ENCODE measurements at places on chromosomes 2 and 18. TPM values are rescaled to one million over a fixed set of nuclear protein-coding genes. Genes with fewer than 3 reads are reported as not detected.

- DNase-seq: no peak
Measured at GRCh38 chr2:199572571-199572970, 114.8 kb upstream of the SATB2 start.

DNA sequence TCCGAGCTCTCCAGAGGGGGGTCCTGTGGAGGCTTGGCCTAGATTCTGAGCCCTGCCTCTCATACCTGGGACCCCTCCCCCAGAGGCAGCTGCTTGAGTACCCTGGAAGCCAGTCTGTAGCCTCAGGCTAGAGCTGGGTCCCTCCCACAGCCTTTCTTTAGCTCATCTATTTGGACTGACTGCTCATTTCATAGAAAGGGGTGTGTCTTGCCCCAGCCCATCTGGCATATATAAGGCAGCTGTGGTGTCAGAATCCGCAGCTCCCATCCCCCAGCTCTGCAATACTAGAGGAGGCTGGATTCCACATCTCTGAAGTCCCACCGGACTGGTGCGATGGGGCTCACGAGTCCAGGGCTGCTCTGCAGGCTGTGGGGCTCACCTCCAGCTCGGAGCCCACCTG lies 26.1 kb downstream of the MPHOSPH10 start:
- no peak for DNase-seq

Gene RGPD4
- not detected for total RNA-seq

DNA sequence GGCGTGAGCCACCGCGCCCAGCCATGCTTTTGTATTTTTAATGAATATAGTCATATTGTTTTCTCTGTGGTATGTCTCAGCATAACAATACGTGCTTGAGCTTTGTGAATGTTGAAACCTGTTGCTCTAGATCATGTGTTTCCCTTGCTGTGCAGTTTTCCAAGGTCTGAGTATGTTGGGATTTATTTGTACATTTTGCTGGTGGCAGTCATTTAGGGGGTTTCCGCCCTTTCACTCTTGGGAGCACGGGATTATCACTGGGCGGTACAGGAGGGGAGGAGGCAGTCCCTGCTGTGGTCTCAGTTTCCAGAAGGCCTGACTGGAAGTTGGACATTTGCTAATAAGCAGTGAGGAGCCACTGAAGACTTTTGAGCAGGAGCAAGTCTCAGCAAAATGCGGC lies 24.9 kb upstream of the CATIP start:
- no peak for DNase-seq

GRCh38 chr2:231917280-231918066 lies 8.7 kb downstream of the NPPC start:
- DNase-seq: no peak

Data from endothelial cell (in vitro differentiated cells).